ENCODE measurements at places on chromosomes 16 and 17.

DNA sequence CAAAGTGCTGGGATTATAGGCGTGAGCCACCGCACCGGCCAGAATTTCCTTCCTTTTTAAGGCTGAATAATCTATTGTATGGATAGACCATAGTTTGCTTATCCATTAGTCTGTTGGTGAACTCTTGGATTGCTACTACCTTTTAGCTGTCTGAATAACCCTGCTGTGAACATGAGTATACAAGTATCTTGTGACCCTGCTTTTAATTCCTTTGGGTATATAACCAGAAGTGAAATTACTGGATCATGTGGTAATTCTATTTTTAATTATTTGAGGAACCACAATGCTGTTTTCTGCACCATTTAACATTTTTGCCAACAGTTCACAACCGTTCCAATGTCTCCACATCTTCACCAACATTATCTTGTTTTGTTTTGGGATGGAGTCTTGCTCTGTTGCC is 4.6 kb upstream of the OTOA start:
- no peak for DNase-seq

DNA sequence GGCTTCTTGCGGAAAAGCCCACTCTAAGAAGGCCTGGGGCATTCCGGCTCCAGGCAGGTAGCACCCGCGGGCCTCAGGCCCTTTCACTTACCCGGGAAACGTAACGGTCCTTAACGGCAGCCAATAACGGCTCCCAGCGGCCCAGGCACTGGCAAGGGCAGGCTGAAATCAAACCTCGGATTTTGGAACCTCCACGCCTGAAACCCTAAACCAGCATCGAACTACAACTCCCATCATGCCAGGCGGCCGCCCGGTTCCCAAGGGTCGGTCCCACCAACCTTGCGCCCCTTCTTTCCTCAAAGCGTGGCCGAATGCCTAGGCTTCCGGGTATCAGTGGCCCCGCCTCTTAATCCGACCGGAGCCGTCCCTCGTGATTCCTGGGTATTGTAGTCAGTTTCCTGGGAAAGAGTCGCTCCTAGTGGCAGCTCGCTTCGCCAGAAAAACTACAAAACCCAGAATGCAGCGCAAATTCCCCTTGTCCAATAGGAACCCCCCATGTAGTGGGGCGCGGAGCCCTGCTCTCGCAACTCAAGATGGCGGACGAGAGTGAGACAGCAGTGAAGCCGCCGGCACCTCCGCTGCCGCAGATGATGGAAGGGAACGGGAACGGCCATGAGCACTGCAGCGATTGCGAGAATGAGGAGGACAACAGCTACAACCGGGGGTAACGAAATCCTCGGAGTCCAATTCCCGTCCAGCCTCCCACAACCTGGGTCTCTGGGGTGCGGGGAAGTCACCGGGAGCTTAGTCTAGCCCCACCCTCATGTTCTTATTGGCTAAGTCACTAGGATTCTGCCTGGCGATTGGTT is at the start of gene NMT1:
TSS of gene NMT1 (plus strand) at position 521 of the 809 bp plus-strand sequence. CDS start at position 534, 13 bp downstream.
- DNase-seq, result peak; percentile 99

- DNase-seq, result no peak
Measured at GRCh38 chr16:71348262-71349085, 10.0 kb upstream of the CALB2 start.

DNA sequence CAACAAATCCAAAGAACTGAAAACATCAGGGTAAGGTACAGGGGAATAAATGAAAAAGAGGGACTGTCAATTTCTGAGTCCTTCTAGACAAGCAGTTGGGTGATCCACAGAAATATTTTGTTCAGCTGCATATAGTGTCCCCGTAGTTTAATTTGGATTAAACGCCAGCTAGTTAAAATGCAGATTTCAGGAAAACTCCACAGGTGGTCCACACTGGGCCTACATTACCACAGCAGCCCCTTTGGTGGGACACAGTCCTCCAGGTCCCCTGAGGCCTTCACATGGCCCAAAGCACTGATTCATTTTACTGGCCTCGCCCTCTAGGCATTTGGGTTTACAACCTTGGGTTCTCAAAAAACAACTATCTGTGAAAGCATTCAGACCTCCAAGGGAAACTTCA is 4.6 kb downstream of the ARHGAP17 start:
- DNase-seq, result no peak

GRCh38 chr16:82605076-82605475 is 21.7 kb upstream of the CDH13 start:
- DNase-seq, result no peak

- DNase-seq, result no peak
Measured at GRCh38 chr16:13638218-13638617, 281.7 kb upstream of the ERCC4 start.

DNA sequence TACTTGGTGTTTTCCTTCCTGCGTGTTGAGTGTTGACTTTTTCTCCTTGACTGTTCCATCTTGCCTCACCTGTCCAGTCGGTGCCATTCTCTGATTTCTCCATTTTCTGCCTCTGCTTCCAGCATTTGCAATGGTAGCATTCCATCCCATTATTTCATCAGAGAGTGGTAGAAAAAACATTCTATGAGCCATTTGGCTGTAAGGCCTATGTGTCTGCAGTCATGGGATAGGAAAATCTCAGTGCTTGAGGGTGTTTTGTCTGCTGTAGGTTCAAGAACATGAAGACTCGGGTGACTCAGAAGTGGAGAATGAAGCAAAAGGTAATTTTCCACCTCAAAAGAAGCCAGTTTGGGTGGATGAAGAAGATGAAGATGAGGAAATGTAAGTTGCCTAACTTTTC is 2.7 kb downstream of the UTP18 start:
- DNase-seq, result no peak

GRCh38 chr17:74484066-74484465 is 17.6 kb downstream of the CD300A start:
- no peak for DNase-seq

- no peak for DNase-seq
Measured at GRCh38 chr17:83128306-83129240, 49.2 kb downstream of the METRNL start.

- no peak for DNase-seq
Measured at GRCh38 chr17:71455219-71455618, 665.6 kb upstream of the SOX9 start.

- no peak for DNase-seq
Measured at GRCh38 chr17:13176436-13176835, 158.6 kb upstream of the ELAC2 start.

DNA sequence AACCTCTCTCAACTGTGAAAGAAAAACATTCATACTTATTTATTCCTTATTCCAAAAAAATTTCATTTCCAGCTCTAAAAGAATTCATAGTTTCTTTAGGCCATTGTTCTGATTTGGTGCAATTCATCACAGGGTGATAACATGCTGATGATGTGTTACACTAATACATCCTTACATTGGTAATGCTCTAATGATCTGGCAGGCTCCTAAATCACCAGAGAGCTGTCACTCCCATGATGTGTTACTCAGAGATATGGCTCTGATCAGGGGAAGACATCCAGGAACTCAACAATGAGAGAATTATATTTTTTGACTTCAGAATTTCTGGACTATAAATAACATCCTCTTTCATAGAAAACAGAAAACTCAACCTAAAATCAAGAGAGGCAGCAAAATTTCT is 209.3 kb downstream of the CHD9NB start:
- DNase-seq, result no peak

GRCh38 chr16:81521141-81521626 is 76.6 kb downstream of the CMIP start:
- DNase-seq, result no peak

DNA sequence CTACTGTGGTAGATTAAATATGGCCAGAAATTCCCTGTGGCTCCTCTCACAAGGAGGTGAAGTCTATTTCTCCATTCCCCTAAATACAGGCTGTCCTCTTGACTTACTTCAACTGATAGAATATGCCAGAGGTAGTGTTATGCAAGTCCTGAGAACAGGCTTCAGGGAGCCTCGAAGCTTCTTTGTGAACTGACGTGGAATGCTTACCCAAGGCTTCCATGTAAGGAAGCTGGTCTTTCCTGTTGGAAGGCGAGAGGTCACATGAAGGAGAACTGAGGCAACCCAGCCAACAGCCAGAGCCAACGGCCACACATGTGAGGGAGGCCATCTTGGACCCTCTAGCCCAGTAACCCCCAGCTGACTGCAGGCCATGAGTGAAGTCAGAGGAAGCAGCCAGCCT is 267.9 kb downstream of the MRTFB start:
- no peak for DNase-seq

DNA sequence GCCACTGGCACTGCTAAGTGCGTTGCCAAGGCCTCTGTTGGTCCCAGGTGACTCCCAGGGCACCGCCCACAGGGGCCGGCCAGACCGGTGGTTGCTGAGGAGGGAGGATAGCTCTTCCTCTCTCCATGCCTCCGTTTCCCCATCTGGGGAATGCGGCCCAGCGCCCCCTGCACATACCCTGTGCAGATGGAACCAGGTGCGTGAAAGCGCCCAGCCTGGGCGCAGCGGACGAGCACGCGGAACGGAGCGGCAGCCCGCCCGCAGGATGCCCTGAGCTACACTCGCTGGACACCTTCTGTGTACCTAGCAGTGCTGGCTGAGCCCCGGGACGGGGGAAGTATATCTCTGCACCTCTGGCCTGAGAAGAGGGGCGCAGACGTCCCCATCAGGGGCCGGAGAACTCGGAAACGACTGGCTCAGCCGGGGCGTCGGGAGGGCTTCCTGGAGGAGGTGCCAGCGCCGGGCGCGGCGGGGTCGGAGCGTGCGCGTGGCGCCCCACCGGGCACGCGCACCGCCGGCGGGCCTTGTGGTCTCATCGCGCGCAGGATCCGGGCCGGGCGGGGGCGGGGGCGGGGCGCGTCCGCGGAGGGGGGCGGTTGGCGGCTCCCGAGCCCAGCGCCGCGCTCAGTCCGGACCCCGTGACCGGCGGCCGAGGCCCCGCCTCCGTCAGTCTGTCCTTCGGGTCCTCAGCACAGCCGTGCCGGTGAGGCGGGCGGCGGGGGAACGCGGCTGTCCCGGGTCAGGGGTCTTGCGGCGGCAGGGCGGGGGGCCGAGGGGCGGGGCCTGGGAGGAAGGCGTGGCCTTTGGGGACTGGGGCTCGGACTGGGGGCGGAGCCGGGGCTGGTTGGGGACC is at the start of the genes CCDC78 and HAGHL:
TSS of gene CCDC78 (minus strand) at position 6 of the 853 bp plus-strand sequence. CDS start 76 bp downstream, outside the sequence.
TSS of gene HAGHL (plus strand) at position 669 of the 853 bp plus-strand sequence. CDS start 404 bp downstream, outside the sequence.
- DNase-seq, result no peak

DNA sequence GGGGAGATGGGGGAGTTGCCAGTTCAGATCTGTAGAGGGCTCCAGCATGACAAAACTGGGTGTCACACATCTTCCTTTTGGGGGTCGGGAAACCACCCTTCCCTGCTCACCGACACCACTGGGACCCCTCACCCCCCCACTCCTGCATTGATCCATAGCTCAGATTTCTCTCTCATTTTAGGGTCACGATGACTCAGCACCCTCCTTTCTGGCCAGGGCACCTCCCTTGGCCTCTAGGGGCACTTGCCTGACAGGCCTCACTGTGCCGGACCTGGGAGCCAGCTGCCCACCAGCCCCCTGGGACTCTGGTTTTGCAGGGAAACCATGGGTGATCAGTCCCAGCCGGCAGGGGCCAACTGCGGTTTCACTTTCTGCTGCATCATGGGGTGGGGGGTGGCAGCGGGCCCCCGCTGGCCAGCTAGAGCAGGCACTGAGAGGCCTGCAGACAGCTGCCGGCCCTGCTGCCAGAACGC is 239.4 kb downstream of the MRTFB start:
- DNase-seq, result no peak

- no peak for DNase-seq
Measured at GRCh38 chr16:67637625-67638024, 7.3 kb upstream of the CARMIL2 start.

DNA sequence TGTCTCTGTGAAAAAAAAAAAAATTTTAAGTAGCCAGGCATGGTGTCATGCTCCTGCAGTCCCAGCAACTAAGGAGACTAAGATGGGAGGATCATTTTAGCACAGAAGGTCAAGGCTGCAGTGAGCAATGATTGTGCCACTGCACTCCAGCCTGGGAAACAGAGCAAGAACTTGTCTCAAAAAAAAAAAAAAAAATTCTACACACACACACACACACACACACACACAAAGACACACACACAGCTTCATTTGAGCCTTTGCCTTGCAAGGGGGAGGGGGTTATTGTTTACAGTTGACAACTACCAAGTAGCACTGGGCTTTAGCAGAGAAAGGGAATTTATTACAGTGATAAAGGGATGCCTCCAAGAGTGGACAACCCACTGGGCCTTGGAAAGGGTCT is 4.9 kb upstream of the POLR3E start:
- DNase-seq, result no peak

DNA sequence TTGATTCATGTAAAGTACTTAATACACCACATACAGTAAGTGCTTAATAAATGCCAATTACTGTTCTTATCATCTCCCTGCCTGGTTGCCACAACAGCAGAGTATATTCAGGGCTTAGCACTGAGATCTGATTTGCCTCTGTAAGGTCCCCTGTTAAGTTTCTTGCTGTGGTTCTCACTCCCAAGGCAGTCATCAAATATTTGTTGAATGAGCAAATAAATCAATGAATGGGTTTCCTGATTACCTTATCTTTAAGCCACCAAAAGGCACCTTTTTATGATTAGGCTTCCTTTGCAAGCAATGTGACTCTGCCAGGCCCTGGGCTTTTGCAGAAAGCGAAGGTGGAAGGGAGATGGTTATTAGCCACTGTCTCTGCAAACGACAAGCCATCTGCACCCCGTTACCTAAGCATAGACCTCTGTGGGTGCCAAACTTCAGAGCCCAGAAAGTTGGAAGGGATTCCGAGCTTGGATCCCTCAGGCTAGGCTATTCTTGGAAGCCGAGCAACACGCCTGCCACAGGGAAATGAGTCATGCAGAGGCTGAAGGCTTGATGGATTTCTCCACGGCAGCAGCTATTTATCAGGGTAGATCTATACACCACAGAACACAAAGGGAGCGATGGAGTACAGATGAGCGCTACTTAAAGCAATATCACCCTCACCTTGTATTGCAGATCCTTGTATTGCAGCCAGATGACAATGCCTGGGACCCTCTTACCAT is 102.0 kb downstream of the GRIN2A start:
- no peak for DNase-seq

DNA sequence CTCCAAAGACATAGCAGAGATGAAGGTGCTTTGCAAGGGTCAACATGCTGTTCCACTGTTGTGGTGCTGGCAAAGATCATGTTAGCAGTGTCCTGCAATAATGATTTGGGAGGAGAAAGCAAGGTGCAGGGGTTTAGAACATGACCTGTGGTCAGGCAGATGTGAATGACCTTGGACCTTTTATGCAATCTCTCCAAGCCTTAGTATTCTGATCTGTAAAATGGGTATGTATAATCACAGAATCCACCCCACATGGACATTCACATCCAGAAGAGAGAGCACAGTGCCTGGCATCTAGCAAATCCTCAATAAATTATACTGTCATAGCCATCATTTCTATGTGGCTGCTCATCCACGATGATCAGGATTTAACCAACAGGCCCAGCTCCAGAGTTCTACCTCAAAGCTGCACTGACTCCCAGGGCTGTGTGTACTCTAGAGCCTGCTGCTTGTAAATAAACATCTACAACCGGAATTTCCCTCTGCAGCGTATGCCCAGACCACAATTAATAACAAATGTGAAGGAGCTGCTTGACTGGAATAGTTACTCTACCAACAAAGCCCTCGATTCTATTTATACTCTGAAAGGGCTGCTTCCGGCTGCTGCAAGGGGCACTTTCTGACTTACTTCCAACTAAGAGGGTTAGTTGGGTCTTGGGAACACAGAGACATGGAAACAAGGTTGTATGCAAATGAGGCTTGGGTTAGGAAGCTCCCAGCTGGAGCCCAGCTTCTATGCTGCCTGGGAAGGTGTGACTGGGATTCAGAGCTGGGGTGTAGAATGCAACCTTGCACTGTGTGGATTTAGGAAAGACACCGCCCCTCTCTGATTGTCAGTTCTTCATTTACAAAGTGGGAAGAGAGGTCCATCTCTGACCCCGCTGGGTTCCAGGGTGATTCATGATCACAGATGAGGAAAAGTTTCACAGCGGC is 265.2 kb downstream of the XYLT1 start:
- peak; percentile 71 for DNase-seq

All from DMS79 (cell line).